HFFc6 (cell line): ENCODE measurements at places on chromosomes 6 and 20. TPM values are rescaled to one million over a fixed set of nuclear protein-coding genes. Genes with fewer than 3 reads are reported as not detected.

DNA sequence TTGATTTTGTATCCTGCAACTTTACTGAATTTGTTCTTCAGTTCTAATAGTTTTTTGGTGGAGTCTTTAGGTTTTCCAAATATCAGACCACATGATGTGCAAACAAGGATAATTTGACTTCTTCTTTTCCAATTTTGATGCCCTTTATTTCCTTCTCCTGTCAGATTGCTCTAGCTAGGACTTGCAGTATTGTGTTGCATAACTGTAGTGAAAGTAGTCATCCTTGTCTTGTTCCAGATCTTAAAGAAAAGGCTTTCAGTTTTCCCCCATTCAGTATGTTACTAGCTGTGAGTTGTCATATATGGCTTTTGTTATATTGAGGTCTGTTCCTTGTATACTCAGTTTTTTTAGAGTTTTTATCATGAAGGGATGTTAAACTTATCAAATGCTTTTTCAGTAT is 4.6 kb downstream of the MICB start:
- H3K27me3 ChIP-seq = no peaks in the 10 kb centered on the region; the same call in 1 of the 2 replicates
- H3K4me1 ChIP-seq = peaks cover 29% of the 10 kb centered on the region
- H3K27ac ChIP-seq = no peak overlapping the region
- no peak for DNase-seq
- H3K4me3 ChIP-seq = no peak overlapping the region
- peaks cover 13% of the 10 kb centered on the region; the same call in 1 of the 2 replicates for H3K36me3 ChIP-seq

- H3K27me3 ChIP-seq = no peaks in the 10 kb centered on the region; the same call in 1 of the 2 replicates
- peaks cover 11% of the 10 kb centered on the region for H3K36me3 ChIP-seq
- peaks cover 6% of the 10 kb centered on the region for H3K4me1 ChIP-seq
- no peak for DNase-seq
Measured at GRCh38 chr6:105618247-105618646, 215.4 kb upstream of the PREP start.

DNA sequence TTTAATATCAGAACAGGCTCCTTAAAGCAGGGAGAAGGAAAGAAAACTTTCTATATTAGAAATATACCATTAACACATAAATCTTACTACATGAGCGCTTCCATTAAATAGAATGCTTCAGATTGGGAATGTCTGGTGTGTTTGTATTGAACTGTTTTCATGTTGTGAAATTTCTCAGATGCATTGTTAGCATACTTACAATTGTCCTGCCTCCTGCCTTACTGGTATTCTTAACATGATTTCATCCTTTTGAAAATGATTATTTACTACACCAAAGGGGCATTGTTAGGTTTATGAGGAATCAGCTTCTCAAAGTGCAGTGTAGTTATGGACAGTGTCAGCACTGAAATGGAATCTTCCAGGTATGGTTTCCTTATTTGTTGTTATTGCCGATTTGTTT is 145.6 kb downstream of the MTFR2 start:
- no peak for DNase-seq
- H3K27me3 ChIP-seq = no peaks in the 10 kb centered on the region; the same call in 1 of the 2 replicates
- H3K27ac ChIP-seq = no peak overlapping the region
- peaks cover 3% of the 10 kb centered on the region; the same call in 1 of the 2 replicates for H3K36me3 ChIP-seq
- H3K4me3 ChIP-seq = no peak overlapping the region

- H3K4me3 ChIP-seq = no peak overlapping the region
- peak; percentile 53 for DNase-seq
- H3K36me3 ChIP-seq = peaks cover 4% of the 10 kb centered on the region; the same call in 1 of the 2 replicates
- H3K27me3 ChIP-seq = no peaks in the 10 kb centered on the region
Measured at GRCh38 chr20:8749986-8750385, 318.9 kb upstream of the PLCB4 start.

DNA sequence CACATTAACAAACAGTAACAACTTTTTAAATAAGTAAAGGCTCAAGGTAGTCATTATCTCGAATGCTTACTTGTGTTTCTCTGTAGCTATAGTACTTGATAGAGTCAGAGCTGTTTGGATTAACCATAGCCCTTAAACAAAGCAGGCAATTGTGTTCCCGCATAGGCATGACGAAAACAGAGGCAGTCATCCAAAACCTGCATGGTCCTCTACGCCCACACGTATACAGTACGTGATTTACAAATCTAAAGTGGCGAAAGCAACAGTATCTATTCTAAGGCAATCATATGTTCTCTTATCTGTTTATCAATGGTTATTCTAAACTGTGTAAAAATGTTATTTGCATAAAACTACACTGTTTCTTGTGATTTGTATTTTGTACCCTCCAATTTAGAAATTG is 31.8 kb downstream of the HFE start:
- no peak for DNase-seq
- peaks cover 8% of the 10 kb centered on the region for H3K27me3 ChIP-seq
- peaks cover 6% of the 10 kb centered on the region for H3K36me3 ChIP-seq

- H3K4me3 ChIP-seq = no peak overlapping the region
- peaks cover 48% of the 10 kb centered on the region for H3K4me1 ChIP-seq
- H3K27me3 ChIP-seq = no peaks in the 10 kb centered on the region; the same call in 1 of the 2 replicates
- DNase-seq = no peak
- peak overlapping the region; percentile 8; the same call in 1 of the 2 replicates for H3K27ac ChIP-seq
- H3K36me3 ChIP-seq = peaks cover 10% of the 10 kb centered on the region
Measured at GRCh38 chr6:16440636-16441212, 202.3 kb downstream of the GMPR start.

DNA sequence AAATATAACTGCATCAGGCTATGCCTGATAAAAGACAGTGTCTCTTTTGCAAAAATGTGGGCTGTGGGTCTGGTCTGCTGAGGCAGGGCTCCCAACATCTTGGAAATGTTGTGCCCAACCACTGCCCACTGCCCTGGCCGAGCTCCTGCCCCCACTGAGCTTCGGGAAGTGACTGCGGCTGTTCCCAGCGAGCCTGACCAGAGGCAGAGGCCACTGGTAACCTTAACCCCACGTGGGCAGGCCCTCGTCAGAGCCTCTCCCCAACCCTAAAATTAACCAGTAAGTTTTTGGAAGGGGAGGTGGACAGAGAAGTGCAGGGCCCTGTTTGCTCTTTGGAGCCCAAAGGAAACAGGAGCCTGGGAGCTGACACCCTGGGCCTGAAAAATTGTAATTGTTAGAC is 225.9 kb downstream of the MAFB start:
- H3K27ac ChIP-seq = no peak overlapping the region
- H3K36me3 ChIP-seq = no peaks in the 10 kb centered on the region
- no peaks in the 10 kb centered on the region; the same call in 1 of the 2 replicates for H3K27me3 ChIP-seq
- no peak for DNase-seq
- no peaks in the 10 kb centered on the region for H3K4me1 ChIP-seq
- no peak overlapping the region for H3K4me3 ChIP-seq

- H3K4me1 ChIP-seq = peaks cover 11% of the 10 kb centered on the region
- peak; percentile 19 for DNase-seq
- H3K36me3 ChIP-seq = no peaks in the 10 kb centered on the region
- no peak overlapping the region for H3K27ac ChIP-seq
Measured at GRCh38 chr6:74431873-74432580, 736.0 kb downstream of the CD109 start.

DNA sequence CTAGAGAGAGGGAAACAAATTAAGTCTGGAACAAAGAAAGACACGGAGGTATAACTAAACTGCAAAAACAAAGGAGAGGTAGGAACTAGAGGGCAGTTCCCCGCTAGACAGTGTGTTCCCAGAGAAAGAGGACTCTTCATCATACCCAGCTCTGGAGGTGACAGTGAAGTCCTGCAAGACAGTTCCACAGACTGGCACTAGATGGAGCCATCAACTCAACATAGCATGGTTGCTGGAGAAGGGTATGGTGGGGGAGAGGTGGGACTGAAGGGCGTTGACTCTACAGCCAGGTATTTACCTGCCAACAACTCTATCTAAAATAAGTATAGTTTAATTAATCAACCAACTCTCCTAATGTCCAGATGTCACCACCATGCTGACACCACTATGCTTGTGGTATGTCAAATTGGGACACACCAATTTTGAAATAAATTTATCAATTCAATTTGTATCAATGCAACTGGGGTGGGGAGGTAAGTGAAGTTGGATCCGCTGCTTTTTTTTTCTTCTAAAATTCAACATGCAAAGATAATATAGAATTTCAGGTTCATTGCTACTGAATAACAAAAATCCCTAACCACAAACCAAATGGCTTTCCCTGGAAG is 9.7 kb downstream of the BACH2 start:
- H3K4me1 ChIP-seq = peaks cover 21% of the 10 kb centered on the region
- no peak overlapping the region for H3K27ac ChIP-seq
- peaks cover 21% of the 10 kb centered on the region for H3K27me3 ChIP-seq
- H3K4me3 ChIP-seq = no peak overlapping the region

GRCh38 chr6:137349856-137350830 is 131.0 kb upstream of the IFNGR1 start:
- H3K36me3 ChIP-seq = no peaks in the 10 kb centered on the region
- no peaks in the 10 kb centered on the region for H3K4me1 ChIP-seq
- no peak for DNase-seq
- no peak overlapping the region for H3K27ac ChIP-seq
- H3K4me3 ChIP-seq = no peak overlapping the region
- H3K27me3 ChIP-seq = peaks cover 9% of the 10 kb centered on the region; the same call in 1 of the 2 replicates

GRCh38 chr20:2914160-2914559 is 40.9 kb downstream of the PTPRA start:
- H3K36me3 ChIP-seq = peaks cover 4% of the 10 kb centered on the region; the same call in 1 of the 2 replicates
- no peak overlapping the region for H3K27ac ChIP-seq
- no peak overlapping the region for H3K4me3 ChIP-seq
- DNase-seq = no peak

- no peak for DNase-seq
- peaks cover 6% of the 10 kb centered on the region; the same call in 1 of the 2 replicates for H3K4me1 ChIP-seq
- H3K27me3 ChIP-seq = peaks cover 4% of the 10 kb centered on the region
- H3K4me3 ChIP-seq = no peak overlapping the region
- H3K36me3 ChIP-seq = no peaks in the 10 kb centered on the region
Measured at GRCh38 chr6:110389689-110390382, 25.5 kb downstream of the DDO start.

DNA sequence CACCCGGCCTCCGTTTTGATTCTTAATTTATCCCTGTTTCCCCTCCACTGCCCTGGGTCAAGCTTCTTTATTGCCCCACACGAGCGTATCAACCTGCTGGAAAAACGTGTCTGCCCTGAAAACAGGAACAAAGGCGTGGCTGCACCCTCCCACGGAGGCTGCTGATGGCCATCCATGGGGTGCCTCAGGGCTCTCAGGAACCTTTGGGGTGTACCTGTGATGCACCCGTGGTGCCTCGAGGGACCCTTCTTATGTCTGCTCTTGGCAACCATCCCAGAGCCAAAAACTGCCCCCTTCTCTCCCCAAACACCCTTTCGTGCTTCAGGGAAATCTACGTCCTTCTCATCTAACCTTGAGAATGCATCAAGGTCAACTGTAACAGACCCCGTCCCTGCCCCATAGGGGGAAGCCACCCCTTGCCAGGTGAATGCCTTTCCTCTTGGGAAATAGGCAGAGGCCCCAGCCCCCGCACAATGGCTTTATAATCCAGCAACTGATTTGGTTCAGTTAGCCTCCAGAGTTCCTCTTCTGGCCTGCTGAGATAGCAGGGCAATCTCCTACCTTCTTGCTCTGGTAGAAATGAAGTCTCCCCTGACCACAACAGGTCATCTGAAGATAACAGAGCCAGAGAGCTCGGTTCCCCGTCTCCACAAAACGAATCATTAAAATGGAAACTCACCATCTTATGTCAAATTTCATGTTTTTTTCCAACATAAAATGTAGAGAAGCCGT is 29.4 kb downstream of the PSMG4 start:
- H3K27ac ChIP-seq = no peak overlapping the region
- no peak for DNase-seq
- peaks cover 20% of the 10 kb centered on the region for H3K27me3 ChIP-seq
- H3K4me3 ChIP-seq = no peak overlapping the region

DNA sequence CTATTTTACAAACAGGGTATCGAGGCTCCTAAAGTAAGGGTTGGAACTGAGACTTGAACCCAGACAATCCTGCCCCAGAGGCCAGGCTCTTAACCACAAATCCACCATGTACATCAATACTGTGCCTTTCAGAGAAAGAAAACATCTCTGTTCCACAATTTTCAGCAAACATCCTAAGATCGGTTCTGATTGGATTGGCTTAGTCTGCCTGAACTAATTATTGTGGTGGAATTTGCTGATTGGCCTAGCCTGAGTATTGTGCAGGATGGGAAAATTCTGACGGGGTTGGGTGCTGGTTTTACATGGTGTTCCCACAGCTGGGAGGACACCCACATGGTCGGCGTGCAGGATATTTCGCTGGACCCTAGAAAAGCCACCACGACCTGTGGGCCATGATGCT is at the start of gene CLPSL1:
CLPSL1 (plus strand) TSS at position 301 of the 400 bp plus-strand sequence; CDS start at position 393, 92 bp downstream.
- H3K27ac ChIP-seq = no peak within 1 kb of the TSS
- H3K4me3 ChIP-seq = no peak within 1 kb of the TSS
- H3K27me3 ChIP-seq = peaks cover 37% of the 10 kb centered on the region
- H3K4me1 ChIP-seq = no peaks in the 10 kb centered on the region
- no peaks in the 10 kb centered on the region for H3K36me3 ChIP-seq

- peaks cover 35% of the 10 kb centered on the region for H3K27me3 ChIP-seq
- H3K4me3 ChIP-seq = no peak overlapping the region
- DNase-seq = peak; percentile 25
- H3K4me1 ChIP-seq = no peaks in the 10 kb centered on the region
- no peak overlapping the region for H3K27ac ChIP-seq
Measured at GRCh38 chr20:956330-956951, 40.3 kb upstream of the ANGPT4 start.

- H3K4me3 ChIP-seq = no peak overlapping the region
- peaks cover 10% of the 10 kb centered on the region; the same call in 1 of the 2 replicates for H3K36me3 ChIP-seq
- peaks cover 2% of the 10 kb centered on the region; the same call in 1 of the 2 replicates for H3K27me3 ChIP-seq
- no peak overlapping the region for H3K27ac ChIP-seq
- H3K4me1 ChIP-seq = peaks cover 15% of the 10 kb centered on the region
- DNase-seq = no peak
Measured at GRCh38 chr6:128239146-128239545, 281.3 kb downstream of the PTPRK start.

GRCh38 chr20:7237251-7237650 is 469.8 kb downstream of the BMP2 start:
- DNase-seq = no peak
- H3K27me3 ChIP-seq = no peaks in the 10 kb centered on the region
- no peaks in the 10 kb centered on the region for H3K36me3 ChIP-seq
- H3K4me1 ChIP-seq = no peaks in the 10 kb centered on the region
- H3K4me3 ChIP-seq = no peak overlapping the region

- no peak for DNase-seq
- no peak overlapping the region for H3K27ac ChIP-seq
- H3K4me3 ChIP-seq = no peak overlapping the region
- H3K36me3 ChIP-seq = no peaks in the 10 kb centered on the region
- peaks cover 10% of the 10 kb centered on the region for H3K4me1 ChIP-seq
- H3K27me3 ChIP-seq = peaks cover 24% of the 10 kb centered on the region
Measured at GRCh38 chr6:52254731-52255378, 10.6 kb upstream of the IL17F start.

DNA sequence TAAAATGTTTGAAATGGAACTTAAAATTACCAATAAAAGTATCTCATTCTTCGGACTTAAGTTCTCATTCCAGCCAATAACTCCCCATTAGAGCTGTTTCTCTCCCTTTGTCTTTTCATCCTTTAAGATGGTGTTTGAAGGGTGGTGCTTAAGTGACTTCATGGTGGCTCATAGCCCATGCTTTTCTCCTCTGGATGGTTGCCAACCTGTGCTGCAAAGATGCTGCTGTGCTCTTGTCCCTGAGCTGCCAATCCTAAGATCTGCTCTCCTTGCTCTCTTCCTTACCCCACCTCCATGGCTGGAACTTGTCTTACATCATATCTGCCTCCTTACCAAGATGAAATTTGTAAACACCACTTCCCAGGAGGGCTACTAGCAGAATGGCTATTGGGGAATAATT is 31.6 kb upstream of the PNRC1 start:
- no peak for DNase-seq
- no peak overlapping the region for H3K27ac ChIP-seq
- H3K4me3 ChIP-seq = no peak overlapping the region
- H3K4me1 ChIP-seq = peaks cover 13% of the 10 kb centered on the region; the same call in 1 of the 2 replicates

STMN3 gene
- total RNA-seq = 1.6 to 3.2 TPM (median 2.6 TPM) in 3 replicates

CCN6 gene
- total RNA-seq = not detected in 3 replicates

TTK gene
- 9.7 and 22.6 TPM in 2 replicates for total RNA-seq

FERMT1 gene
- 7.7 to 9.1 TPM (median 8.6 TPM) in 3 replicates for total RNA-seq

SLC22A23 gene
- total RNA-seq = 0.16 to 0.20 TPM (median 0.18 TPM) in 3 replicates
